ENCODE measurements at places on chromosomes 2 and 18.

DNA sequence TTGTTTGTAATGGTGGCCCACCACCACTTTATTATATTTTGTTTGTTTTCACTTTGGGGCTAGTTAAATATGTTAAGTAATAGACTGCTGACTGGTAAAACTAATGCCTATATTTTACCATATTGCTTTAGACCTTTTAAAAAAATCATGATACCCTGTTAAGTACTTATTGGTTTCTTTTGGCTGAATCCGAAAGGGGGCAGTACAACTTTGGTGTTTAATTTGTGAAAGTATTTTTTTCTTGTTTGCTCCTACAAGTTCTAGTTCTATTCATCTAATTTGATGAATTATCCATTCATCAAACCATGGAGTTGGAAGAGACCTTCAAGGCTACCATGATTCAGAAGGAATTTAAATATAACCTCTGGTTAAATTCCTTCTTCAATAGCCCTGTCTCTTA, 147.0 kb downstream of the MBD5 start:
- DNase-seq = no peak

GRCh38 chr2:239487272-239487671, 86.5 kb upstream of the HDAC4 start:
- DNase-seq = no peak

- DNase-seq = no peak
Measured at GRCh38 chr2:75033516-75033915, 75.1 kb downstream of the POLE4 start.

GRCh38 chr18:12857215-12857905, 26.7 kb downstream of the PTPN2 start:
- no peak for DNase-seq

GRCh38 chr18:6601241-6601640, 128.3 kb upstream of the ARHGAP28 start:
- DNase-seq = no peak

GRCh38 chr2:114127372-114127771, 237.5 kb downstream of the ACTR3 start:
- DNase-seq = no peak

GRCh38 chr2:88852753-88853402, 161.4 kb downstream of the RPIA start:
- no peak for DNase-seq

GRCh38 chr2:79181617-79182016, 22.1 kb upstream of the REG3A start:
- DNase-seq = no peak

DNA sequence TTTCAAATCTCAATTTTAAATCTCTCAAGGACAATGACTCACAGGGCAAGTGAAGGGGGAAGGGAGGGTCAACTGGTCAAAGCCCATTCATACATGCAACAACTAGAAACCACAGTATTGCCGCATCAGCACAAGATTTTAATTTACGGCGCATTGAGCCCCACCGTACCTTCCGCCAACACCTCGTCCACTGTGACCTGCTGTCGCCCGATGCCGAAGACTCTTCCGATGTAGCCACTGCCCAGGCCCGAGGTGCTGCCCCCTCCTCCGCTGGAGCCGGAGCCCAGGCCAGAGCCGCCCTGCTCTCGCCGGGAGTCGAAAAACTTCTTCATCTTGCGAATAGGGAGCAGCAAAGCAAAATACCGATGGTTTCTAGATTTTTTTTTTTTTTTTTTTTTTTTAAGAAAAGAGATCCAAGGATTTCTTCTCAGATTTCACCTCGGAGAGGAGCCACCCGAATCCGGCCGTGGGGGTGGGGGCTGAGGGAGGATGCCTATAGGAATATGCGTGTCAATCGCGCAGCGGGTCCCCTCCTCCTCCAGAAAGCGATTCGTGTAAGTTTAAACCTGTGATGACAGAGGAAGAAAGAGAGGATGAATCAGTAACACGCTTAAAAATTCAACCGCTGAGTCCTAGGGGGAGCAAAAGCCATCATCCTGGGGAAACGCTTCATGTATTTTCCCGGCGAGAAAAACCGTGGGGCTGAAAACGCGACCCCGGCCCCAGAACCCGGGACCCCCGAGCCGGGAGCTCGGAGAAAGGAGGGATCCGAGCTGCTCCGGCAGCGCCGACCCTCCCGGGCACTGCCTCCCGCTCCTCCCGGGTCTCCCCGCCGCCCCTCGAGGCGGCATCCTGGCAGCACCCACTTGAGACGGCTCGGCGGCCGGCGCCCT, 584 bp downstream of the AAK1 start:
- DNase-seq = no peak

GRCh38 chr18:45231617-45232016, 383.7 kb upstream of the SLC14A2 start:
- DNase-seq = no peak

- DNase-seq = no peak
Measured at GRCh38 chr18:58495207-58495606, 133.7 kb downstream of the ALPK2 start.

- DNase-seq = no peak
Measured at GRCh38 chr2:50538147-50538546, 493.8 kb downstream of the NRXN1 start.

GRCh38 chr2:218898109-218898878, 17.6 kb downstream of the WNT10A start:
- no peak for DNase-seq

GRCh38 chr2:128775217-128775913, 456.7 kb upstream of the HS6ST1 start:
- DNase-seq = no peak

DNA sequence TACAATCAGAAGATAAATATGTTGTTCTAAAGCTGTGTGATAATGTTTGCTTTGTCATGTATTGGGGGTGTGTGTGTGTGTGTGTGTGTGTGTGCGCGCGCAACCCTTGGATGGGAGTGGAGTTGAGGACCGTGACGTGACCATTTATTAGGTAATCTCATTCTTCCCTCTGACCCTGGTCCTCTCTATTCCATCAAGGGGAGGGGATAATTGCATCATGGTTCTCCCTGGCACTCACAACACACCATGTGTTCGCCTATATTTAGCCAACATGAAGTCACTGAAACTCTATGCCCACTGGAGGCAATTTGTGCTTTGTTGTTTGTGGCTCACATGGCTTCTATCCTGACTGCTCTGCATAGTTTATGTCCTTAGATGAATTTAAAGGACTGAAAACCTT, 79.8 kb upstream of the LRPPRC start:
- DNase-seq = no peak

All from glomerular endothelial cell (primary cell).